ENCODE measurements at places on chromosomes 7 and 10.

- DNase-seq = no peak
Measured at GRCh38 chr7:104123786-104124185, 84.0 kb downstream of the ORC5 start.

- no peak for DNase-seq
Measured at GRCh38 chr10:80583685-80584084, 46.0 kb downstream of the SH2D4B start.

DNA sequence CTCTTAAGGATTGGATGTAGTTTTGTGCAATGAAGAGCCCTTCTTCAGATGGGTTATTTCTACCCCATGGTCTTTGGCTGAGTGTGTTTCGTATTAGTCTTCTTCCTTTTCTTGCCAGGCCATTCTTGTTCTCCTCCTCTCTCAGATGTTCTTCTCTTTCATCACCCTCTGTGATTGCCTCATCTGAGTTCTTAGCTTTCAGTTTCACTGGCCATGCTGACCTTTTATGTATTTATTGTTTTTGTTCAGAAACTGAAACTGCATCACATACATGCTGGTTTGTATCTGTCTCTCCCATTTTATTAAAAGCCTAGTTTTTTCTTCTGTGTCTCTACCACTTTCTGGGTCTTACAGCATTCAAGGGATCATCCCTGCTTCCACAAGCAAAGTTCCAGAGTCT, 21.7 kb upstream of the PCGF5 start:
- DNase-seq = no peak

DNA sequence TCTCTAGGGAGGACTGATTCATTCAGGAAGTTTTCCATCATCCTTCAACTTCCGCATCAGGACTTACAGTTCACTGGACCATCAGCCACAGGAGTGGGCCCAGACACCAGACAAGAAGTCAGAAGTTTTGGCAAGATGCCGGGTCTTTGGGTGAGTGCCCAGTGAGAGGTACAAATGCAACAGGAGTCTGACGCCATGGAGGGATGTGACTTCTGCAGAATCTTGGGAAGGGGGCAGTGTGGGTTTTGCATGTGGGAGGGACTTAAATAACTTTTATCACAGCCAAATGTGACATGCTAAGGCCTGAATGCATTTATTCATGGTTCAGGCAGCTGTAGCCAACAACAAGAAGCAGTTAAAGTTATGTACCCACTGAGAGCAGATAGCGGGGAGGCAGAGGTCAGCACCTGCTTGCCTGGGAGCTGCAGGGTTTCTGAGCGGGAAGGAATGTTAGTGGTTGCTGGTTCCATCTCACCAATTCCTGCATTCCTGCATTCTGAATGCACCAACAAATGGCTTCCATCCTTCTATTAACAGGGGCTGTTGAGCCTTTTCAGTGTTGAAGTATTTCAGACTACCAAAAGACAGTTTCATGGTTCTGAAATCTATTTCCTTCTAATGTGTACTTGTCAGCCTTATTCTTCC, 375.2 kb downstream of the PAXIP1 start:
- no peak for DNase-seq

GRCh38 chr7:39493934-39494333, 72.3 kb upstream of the YAE1 start:
- no peak for DNase-seq

DNA sequence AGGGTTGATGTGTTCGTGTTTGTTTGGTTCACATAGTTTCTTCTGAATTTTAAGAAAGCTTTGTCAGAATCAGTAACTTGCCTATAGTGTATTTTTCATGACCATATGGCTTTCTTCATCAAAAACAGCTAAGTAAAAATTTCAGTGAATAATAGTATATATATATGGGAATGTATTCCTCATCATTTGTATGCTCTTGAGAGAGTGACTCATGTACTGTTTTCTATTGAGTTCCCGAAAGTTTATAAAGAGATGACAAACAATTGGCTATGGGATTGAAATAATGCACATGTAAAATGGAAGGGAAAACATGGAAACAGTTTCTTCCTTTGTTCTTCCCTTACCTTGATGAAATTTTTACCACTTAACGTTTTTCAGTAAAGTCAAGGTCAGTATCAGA, 56.4 kb downstream of the KAT6B start:
- no peak for DNase-seq

DNA sequence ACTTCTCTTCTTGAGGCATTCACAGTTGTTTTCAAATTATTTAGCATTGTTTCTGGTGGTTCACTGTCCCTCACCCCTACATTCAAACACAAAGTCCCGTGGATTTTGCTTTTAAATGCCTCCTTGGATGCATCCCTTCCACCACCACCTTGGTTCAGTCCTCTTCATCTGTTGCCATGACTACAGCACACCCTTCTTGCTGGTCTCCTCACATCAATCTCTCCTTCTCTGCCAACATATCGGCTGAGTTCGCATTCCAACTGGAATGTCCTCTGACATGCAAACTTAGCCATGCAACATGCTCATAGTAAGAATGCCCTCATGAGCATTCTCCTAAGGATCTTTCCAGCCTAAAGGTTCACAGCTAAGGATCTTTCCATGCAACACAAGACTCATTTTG, 198.3 kb upstream of the AGK start:
- DNase-seq = no peak

Measured in activated CD4-positive, alpha-beta T cell treated with anti-CD3 and anti-CD28 coated beads, Interleukin-2, amount 50 U/mL, for 24 hours (primary cell).